ENCODE measurements at places on chromosomes 12 and 14. TPM values are rescaled to one million over a fixed set of nuclear protein-coding genes. Genes with fewer than 3 reads are reported as not detected.
A peak's percentile ranks its signal among the peaks of the same experiment; 100 is the strongest.

DNA sequence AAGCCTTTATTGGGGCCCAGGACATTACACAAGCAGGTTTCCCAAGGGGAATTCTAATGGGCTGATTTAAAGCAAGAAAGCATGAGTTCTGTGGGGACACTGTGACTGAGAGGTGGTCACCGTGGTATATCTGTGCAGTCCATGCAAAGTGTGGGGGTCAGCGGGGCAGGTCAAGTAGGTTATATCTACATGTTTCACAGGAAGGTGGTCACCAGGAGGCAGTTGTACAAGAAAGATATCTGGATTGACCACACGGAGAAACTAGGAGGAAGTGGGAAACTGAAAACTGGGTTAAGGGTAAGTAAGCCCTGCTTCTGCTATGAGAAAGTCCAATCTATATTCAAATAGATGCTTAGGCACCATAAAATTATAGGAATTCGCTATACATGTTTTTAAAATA is 77.8 kb upstream of the CNOT2 start:
- DNase-seq, result no peak

Gene FOXA1
- 72.0 TPM for total RNA-seq

Gene DAZAP2
- 304 TPM for total RNA-seq

DNA sequence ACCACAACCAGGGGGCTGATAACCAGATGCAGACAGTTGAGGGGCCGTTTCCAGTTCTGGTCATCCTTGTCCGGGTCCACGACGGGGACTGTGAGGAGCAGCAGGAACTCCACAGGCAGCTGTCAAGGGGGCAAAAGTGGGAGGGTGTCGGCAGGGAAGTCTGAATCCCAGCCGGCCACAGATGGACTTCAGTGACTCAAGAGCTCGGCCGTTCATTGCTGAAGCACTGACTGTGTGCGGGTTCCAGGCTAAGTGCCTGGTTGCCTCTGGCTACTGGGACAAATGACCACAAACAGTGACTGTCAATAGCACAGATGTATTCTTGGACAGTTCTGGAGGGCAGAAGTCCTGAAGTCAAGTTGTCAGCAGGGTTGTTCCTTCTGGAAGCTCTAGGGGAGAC is 19.6 kb downstream of the SLC8B1 start:
- no peak for DNase-seq

- DNase-seq, result no peak
These were observed 233.0 kb downstream of the SSPN start for GRCh38 chr12:26428420-26428819.

Gene SLC6A13
- total RNA-seq, result not detected

DNA sequence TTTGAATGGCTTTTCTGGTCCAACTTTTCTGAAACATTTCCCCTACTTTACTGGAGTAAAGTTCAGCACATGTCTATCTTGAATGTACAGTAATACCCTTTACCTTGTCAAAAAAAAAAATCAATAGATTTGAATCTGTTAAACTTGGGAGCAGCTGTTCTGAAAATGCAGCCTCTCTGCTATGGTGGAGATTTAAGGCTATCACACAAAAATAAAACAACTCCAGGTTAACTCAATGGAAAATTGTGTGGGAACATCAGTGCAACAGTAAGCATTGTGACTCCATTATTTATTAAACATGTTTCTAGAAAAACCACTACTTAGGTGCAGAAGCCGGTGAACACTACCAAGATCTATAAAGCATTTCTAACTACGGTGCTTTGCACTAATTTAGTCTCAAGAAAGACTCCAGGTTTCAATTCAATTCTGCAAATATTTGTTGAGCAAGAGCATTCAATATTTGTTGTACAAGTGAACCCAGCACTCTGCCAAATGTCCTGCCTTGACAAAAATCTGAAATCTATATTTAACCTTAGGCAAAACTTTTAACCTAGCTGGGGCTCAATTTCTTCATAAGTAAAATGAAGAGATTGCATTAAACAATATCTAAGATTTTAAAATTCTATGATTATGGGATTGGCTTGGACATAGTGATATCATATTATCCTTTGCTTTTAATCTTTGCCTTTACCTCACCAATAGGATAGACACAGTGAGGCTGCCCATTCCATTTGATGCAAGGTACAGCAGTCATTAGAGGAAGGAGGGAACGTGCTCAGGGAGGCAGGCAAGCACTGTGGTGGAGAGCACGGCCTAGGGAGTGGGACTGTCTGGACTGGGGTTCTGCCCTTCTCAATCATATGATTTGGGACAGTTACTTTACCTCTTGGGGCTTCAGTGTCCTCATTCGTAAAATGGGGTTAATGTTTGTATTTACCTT is 155.2 kb downstream of the KITLG start:
- DNase-seq, result no peak

Gene KRT74
- not detected for total RNA-seq

- no peak for DNase-seq
These were observed 140.0 kb downstream of the DAD1 start for GRCh38 chr14:22448905-22449599.

DNA sequence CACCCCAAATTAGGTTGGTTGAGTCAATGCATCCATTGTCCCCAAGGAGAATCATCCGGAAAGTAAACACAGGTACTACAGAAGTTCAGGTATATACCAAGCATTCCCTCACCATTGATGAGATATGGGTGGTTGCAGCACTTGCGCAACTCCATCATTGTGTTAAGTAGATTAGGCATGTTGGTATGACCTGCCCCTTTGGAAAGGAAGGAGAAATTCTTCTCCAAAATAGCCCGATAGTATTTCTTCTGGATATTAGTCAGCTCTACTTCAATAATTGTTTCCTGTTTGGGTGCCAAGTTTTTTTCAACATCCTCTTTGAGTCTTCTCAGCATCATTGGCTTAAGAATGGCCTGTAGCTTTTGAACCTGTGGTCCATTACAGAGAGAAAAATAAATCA is 21.3 kb upstream of the SUPT16H start:
- no peak for DNase-seq

Gene EML1
- 14.5 TPM for total RNA-seq

DNA sequence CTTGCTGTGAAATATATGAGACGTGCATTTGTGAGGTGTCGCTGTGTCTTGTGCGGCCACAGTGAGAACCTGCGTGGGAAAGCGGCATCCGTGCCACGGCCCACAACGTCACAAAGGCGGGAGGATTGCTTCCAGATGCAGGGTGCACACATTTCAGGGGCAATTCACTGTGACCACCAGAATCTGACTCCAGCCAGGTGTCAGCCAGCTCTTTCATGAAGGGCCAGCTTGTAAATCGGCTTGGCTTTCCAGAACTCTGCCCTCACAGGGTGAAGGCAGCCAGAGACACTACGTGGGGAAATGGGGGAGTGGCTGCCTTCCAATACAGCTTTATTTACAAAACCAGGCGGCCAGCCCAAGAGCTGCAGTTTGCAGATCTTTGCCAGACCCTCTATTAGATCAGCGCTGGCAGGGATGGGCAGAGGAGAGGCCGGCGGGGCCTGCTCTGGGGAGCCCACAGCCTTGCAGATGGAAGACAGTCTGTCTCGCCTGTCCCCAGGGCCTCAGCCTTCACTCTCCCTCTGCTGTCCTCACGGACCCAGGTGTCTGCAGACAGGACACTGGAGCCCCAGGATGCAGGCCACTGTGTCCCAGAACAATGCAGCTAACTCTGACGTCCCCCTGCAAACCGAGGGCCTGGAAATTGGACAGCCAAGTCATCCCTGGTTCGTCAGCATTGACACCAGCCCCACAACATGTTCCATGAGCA is 53.5 kb downstream of the ADGRD1 start:
- DNase-seq, result peak; percentile 24

GRCh38 chr12:96392397-96392796 is 7.8 kb downstream of the CDK17 start:
- DNase-seq, result no peak

Gene PEX5
- 36.9 TPM for total RNA-seq

DNA sequence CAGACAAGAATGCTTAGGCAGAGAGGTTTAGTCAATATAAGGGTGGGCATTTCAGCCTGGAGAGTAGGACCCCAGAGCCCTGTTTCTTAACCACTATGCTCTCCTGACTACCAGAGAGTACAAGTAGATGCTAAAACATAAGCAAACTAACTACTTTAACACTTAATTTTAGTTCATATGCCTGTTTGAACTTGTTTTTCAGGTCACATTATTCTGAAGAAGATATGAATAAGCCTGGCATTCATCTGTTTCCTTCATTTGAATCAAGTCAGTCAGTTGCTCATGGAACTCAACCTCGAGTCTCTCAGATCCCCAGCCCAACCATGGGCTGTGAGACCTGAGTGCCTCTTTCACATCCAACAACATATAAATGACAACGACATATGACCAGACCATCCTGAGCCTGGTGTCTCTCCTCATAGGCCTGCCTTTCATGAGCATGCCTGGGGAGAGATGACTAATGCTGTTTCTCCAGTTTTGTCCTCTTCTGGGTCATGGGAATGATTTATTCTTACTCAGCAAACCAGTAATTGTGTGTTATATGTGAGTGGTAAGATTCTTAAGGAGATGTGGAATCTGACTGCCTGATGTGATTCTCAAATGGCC is 251.1 kb upstream of the BTG1 start:
- DNase-seq, result no peak

GRCh38 chr14:99744873-99745224 is 48.4 kb upstream of the EML1 start:
- DNase-seq, result no peak

Gene PRR4
- 2.3 TPM for total RNA-seq

DNA sequence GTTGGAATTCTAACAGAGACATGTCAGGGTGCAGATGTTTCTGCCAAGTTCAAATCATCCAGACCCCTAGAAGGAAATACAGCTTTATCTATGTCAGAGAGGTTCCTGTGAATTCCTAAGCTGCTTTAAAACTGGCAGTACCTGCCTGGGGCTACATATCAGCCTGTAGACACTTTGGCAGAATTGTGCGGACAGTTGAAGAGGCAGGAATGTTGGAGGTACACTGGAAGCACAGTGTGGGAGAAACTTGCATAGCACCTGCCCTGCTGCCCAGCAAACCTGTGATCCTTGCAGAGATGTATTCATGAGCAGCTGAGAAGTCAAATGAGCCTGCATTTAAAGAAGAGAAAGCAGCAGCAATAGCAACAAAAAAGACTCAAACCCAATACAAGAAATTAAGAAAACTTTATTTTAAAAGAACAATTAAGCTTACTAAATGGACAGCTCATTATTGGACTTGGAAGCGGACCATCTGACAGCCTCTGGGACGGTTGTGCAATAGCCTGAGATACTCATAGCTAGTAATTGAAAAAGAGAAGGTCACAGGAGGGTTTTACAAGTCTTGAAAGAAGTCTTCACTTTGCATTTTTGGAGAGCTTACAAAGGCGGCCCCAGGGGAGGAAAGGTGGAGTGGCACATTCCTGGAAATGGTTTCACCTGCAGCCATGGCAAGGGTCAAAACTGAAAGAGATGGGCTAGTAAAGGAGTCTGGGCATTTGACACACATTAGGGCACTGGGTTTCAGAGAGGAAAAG is 280.9 kb upstream of the FLRT2 start:
- DNase-seq, result no peak

GRCh38 chr12:880656-881055 is 68.8 kb downstream of the RAD52 start:
- DNase-seq, result no peak

- no peak for DNase-seq
These were observed 20.3 kb downstream of the KNTC1 start for GRCh38 chr12:122547330-122547729.

- DNase-seq, result no peak
These were observed 33.0 kb upstream of the FGF23 start for GRCh38 chr12:4412465-4412864.

DNA sequence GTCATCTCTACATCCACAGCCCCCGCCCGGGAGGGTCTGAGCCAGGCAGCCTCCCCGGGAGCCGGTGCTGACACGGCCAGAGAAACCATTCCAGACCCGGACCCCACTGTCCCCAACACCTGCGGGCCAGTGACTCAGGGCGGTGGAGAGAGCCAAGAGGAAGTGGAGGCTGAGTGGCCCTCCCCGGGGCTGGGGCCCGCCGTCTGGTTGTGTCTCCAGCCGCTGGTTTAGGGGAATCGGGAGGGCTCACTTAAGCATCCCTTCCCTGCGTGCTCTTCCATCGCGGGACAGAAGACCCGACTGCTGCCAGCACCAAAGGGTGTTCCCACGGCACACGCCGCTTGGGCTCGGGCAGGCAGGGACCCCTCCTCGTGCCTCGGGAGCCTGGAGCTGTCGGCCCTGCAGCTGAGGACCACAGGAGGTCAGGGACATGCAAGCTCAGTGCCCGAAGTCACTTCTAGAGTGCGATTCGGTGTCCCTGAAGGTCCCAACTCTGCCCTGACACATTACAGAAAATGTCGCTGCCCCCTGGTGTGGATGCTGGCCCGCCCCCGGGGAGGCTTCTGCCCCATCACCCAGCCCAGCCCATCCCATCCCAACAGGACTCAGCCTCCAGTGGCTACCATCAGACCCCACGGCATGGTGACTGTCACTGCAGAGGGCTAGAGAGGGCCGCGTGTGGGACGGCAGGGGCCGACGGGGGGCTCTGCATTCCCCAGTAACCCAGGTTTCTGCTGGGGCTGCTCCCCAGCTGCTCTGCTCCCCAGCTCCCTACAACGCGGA is 50.8 kb downstream of the GALNT9 start:
- no peak for DNase-seq

GRCh38 chr12:49706351-49707127 is 666 bp downstream of the FMNL3 start:
- DNase-seq, result peak; percentile 39

DNA sequence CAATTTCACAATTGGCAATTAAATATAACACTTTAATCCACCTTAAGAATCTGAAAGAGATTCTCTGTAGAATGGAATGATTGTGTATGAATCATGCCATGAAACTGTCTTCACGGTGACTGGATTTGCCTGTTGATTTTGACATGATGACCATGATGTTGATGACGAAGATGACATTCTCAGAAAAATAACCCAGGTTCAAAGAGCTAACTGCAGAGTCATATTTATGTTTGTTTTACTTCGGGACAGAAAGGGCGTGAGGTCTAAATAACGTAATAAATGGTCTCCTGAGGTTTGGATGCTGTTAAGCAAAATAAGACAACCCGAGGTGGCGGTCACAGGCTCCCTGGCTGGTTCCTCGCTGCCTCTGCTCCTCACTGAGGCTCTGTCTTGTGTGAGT is 532.0 kb downstream of the TMEM121 start:
- no peak for DNase-seq

Gene CAPZA3
- total RNA-seq, result not detected

- DNase-seq, result no peak
These were observed 8.5 kb downstream of the BTG1 start for GRCh38 chr12:92136965-92137721.
